ENCODE measurements at places on chromosomes 1 and 21. TPM values are rescaled to one million over a fixed set of nuclear protein-coding genes. Genes with fewer than 3 reads are reported as not detected.

The C1orf87 gene
- total RNA-seq, result not detected

The KCNH1 gene
- not detected for total RNA-seq

The JTB gene
- total RNA-seq, result 76.8 TPM

The SYT2 gene
- not detected for total RNA-seq

The OR2AK2 gene
- total RNA-seq, result not detected

The TEKT2 gene
- total RNA-seq, result not detected

The LAX1 gene
- total RNA-seq, result 0.22 TPM

The CFAP107 gene
- total RNA-seq, result not detected

The OXCT2 gene
- 1.3 TPM for total RNA-seq

The LCE1D gene
- total RNA-seq, result not detected

The PRDM15 gene
- 4.6 TPM for total RNA-seq

The TEDDM1 gene
- not detected for total RNA-seq

The PHLDA3 gene
- total RNA-seq, result 24.3 TPM

The TMEM82 gene
- total RNA-seq, result not detected

The ITLN2 gene
- total RNA-seq, result not detected

The TMEM167B gene
- total RNA-seq, result 31.5 TPM

The WDR64 gene
- total RNA-seq, result not detected

The KRTAP13-2 gene
- total RNA-seq, result not detected

The FAM110D gene
- total RNA-seq, result 4.0 TPM

The MTARC2 gene
- total RNA-seq, result 27.4 TPM

The PODN gene
- total RNA-seq, result 35.3 TPM

The KCNQ4 gene
- total RNA-seq, result 2.8 TPM

The HLX gene
- 5.0 TPM for total RNA-seq

The CRNN gene
- total RNA-seq, result not detected

The C1orf21 gene
- total RNA-seq, result 54.5 TPM

The S100A8 gene
- total RNA-seq, result 79.9 TPM

The KPRP gene
- total RNA-seq, result not detected

The LRRN2 gene
- total RNA-seq, result 1.5 TPM

The GPR37L1 gene
- 0.08 TPM for total RNA-seq

The OR2L8 gene
- not detected for total RNA-seq

The TPTE gene
- not detected for total RNA-seq

The LAMC1 gene
- total RNA-seq, result 100 TPM

The AZIN2 gene
- 2.1 TPM for total RNA-seq

The OR2G6 gene
- not detected for total RNA-seq

The CCDC24 gene
- total RNA-seq, result 0.89 TPM

The PPIAL4G gene
- total RNA-seq, result not detected

The ACTN2 gene
- total RNA-seq, result 2,525 TPM

The CD101 gene
- 0.38 TPM for total RNA-seq

The CD1B gene
- not detected for total RNA-seq

The MYBPHL gene
- not detected for total RNA-seq

The MAGI3 gene
- 4.6 TPM for total RNA-seq

The CA14 gene
- 14.4 TPM for total RNA-seq

The OR6N1 gene
- total RNA-seq, result not detected

The CAMK1G gene
- total RNA-seq, result not detected

The OR2W3 gene
- total RNA-seq, result not detected

The RGS13 gene
- not detected for total RNA-seq

The CELA2A gene
- not detected for total RNA-seq

The CD48 gene
- 2.0 TPM for total RNA-seq

The FAM163A gene
- 0.65 TPM for total RNA-seq

The RALGPS2 gene
- total RNA-seq, result 14.4 TPM

The CYP4Z1 gene
- 0.97 TPM for total RNA-seq

The BCAR3 gene
- total RNA-seq, result 17.8 TPM
